NCI-H2171 (cell line): ENCODE measurements at places on chromosomes 1 and 21.

DNA sequence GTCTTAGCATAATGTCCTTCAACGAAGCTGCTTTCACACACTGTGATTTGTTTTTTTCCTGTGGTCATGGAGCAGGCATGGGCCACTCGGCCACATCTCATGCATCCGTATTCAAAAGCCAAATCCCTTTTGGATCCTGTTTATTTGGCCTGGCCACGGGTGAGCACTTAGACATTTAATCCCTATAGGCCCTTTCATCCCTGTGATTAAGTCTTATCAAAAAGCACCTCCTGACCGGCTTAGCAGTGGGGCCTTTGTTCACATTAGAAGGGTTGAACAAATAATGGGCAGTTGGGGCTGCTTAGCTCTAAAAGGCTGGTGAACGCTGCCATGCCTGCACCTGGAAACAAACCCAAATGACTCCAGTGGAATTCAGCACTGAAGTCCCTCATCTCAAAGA, 2.0 kb downstream of the KCNE2 start:
- no peak for DNase-seq

DNA sequence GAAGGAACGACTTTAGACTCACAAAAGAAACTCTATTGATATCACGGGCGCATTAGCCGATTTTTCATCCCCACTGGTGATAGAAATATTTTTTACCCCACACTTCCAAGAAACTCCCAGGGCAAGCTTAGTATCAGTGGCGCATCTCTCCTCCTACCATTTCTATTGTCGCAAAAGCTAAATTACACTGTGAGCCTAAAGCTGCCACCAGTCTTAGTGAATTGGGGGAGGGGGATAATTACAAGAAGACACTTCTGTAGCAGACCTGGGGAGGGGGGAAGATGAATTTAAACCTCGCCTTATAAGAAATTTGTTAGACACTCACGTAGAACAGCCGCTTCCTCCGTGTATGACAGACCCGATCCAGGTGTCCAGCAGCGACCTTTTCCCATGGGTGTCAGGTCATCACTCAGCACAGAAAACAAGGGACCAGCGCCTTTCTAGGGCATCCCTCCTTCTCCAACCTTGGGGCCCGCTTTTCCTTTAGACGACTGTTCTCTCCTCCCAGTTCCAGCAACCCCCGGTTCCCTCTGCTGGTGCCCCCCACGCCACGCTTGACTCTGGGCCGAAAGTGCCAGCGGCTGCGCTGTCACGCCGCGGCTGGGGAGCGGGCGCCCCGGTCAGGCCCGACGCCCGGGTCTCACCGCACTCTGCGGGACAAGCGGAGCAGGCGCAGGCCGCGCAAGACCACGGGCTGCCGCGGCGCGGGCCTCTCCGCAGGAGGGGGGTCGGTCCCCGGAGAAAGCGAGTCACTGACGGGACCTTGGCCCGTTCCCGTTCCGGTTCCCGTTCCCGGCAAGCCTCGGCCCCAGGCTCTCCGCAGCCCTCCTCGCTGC, 821 bp downstream of the PHC2 start:
- DNase-seq: no peak

GRCh38 chr1:183418696-183419095, 516 bp upstream of the NMNAT2 start:
- DNase-seq: no peak

DNA sequence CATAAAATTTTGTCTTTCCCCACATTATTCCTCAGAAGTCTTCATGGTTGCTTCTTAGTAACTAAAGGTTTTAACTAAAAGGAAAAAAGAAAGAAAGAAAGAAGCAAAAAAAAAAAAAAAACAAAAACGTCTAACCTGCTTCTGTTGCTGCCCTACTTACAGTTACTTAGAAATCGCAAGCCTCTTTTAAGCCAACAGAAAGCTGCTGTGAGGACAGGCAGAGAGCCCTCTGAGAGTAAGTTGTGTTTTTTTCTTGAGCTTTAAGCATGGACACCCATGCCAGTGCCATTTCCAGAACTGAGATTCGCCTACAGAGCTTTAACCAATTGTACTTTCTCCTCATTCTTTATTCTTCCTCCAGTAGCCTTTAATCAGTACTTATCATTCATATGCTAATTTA, 25.6 kb upstream of the RGS1 start:
- DNase-seq: no peak

DNA sequence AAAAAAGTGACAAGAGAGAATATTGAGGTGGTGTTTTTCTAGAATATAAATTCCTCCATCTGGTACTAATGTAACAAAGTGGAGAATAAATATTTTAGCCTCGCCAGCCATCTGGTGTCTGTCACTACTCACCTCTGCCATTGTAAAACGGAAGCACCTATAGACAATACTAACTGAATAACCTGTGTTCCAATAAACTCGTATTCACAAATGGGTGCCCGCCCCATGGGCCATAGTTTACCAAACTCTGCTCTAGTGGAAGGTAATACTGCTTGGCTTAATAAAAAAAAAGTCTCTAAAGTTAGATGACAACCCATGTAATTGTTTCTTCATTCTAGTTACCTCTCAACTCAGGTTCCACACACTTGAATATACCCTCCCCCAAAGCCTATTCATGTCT, 8.1 kb downstream of the MIS18A start:
- peak; percentile 47 for DNase-seq

DNA sequence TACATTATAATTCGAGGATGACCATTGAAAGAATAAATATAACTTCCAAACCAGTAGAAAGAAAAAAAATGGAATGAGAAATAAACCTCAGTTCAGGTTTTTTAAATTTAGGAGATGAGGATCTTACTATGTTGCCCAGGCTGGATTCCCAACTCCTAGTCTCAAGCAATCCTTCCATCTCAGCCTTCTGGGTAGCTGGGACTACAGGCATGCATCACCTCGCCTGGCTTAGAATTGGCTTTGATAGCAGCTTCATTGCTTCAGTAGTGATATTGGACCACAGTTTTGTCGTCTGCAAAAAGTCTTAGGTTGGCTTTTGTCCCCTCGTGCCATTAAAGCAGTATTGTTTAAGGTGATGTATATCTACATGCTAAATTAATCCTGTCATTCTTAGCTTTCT, 2.9 kb downstream of the NASP start:
- DNase-seq: no peak
